Activated CD4-positive, alpha-beta T cell treated with anti-CD3 and anti-CD28 coated beads, Interleukin-2, amount 10 ng/mL, durations not matched to agents 7 days and 5 days (primary cell): ENCODE measurements at places on chromosomes 3 and 15. TPM values are rescaled to one million over a fixed set of nuclear protein-coding genes. Genes with fewer than 3 reads are reported as not detected.

Gene MEX3B
- 1.2 TPM for total RNA-seq

DNA sequence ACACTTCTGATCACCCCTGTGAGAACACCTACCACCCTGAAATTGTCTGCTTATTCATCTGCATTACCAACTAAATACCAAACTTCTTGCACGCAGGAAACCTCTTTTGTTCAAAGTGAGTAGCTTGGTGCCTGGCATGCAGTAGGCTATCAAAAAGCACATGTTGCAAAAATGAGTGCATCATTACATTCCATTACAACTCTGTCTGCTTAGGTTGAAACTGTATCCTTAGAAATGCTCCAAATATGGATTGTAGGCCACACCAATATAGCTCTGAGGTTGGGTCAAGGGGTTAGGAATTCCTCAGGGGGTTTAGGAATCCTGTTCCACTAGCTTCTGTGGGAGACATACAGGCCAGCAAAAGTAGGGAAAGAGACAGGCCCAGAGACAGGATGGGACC is 107.2 kb downstream of the THRB start:
- H3K36me3 ChIP-seq: no peaks in the 10 kb centered on the region
- no peak for DNase-seq
- H3K27ac ChIP-seq: no peak overlapping the region
- H3K4me3 ChIP-seq: no peak overlapping the region

GRCh38 chr3:105826778-105827634 is 41.8 kb downstream of the CBLB start:
- H3K4me1 ChIP-seq: peaks cover 75% of the 10 kb centered on the region
- H3K27me3 ChIP-seq: no peaks in the 10 kb centered on the region
- peaks cover 76% of the 10 kb centered on the region for H3K36me3 ChIP-seq
- DNase-seq: no peak

Gene TMEM202
- total RNA-seq: not detected

Gene ARHGEF26
- total RNA-seq: 0.06 TPM

GRCh38 chr3:133573054-133573628 is 345 bp upstream of the CDV3 start:
- peak overlapping the region; percentile 99 for H3K27ac ChIP-seq
- peaks cover 51% of the 10 kb centered on the region for H3K4me1 ChIP-seq
- no peaks in the 10 kb centered on the region for H3K27me3 ChIP-seq
- H3K36me3 ChIP-seq: peaks cover 34% of the 10 kb centered on the region
- DNase-seq: peak; percentile 100

Gene SMAD6
- 0.40 TPM for total RNA-seq

Gene MITF
- not detected for total RNA-seq

DNA sequence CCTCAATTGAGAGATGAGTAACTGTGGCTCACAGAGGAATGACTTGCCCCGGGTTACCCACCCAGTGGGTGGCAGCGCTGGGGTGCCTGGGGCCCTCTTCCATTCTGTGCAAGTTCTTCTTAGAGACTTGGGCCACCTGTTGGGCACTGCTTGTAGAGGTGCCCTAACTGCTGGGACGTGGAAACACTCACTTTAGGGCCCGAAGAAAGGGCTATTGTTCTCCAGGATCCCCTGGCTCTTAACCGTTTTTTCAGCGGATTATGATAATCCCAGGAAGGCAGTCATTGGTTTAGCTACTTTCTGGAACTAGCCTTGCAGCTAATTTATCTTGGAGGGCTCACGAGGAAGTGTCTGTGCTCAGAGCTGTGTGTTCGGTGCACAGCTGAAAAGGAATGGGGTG is 66.0 kb upstream of the GCNT3 start:
- H3K4me1 ChIP-seq: peaks cover 14% of the 10 kb centered on the region
- H3K4me3 ChIP-seq: no peak overlapping the region
- peaks cover 3% of the 10 kb centered on the region for H3K27me3 ChIP-seq
- no peak overlapping the region for H3K27ac ChIP-seq

Gene CCDC39
- not detected for total RNA-seq

Gene ADAMTSL3
- total RNA-seq: not detected

Gene NXPE3
- 29.5 TPM for total RNA-seq

Gene GPR149
- not detected for total RNA-seq

Gene EPHB1
- total RNA-seq: 1.8 TPM

Gene SNTN
- total RNA-seq: not detected

- no peak overlapping the region for H3K4me3 ChIP-seq
- peaks cover 2% of the 10 kb centered on the region for H3K27me3 ChIP-seq
- H3K27ac ChIP-seq: no peak overlapping the region
- no peak for DNase-seq
- H3K4me1 ChIP-seq: no peaks in the 10 kb centered on the region
- H3K36me3 ChIP-seq: no peaks in the 10 kb centered on the region
Measured at GRCh38 chr15:73344056-73344455, 24.7 kb downstream of the HCN4 start.

Gene NAALADL2
- not detected for total RNA-seq

GRCh38 chr3:157107037-157107436 is 52.9 kb downstream of the CCNL1 start:
- no peak overlapping the region for H3K4me3 ChIP-seq
- H3K27me3 ChIP-seq: no peaks in the 10 kb centered on the region
- peaks cover 3% of the 10 kb centered on the region for H3K36me3 ChIP-seq
- no peak for DNase-seq

DNA sequence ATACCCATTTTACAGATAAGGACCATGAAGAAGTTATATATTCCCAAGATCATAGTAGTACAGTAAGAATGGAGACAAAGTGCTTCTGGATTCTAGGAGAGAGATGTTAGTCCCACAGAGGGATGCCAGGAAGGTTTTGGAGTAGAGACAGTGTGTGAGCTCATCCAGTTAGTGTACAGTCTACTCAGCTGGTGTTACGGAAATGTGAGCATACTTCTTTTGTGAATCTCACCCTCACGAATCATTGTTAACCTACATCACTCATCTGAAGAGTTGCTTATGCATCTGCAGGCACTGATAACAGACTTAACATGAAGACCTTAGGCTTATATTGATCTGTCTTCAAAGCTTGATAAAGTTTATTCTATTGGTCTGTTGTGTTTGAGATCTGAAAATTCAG is 106.6 kb upstream of the PTPRG start:
- no peaks in the 10 kb centered on the region for H3K4me1 ChIP-seq
- no peaks in the 10 kb centered on the region for H3K27me3 ChIP-seq
- no peak for DNase-seq
- no peaks in the 10 kb centered on the region for H3K36me3 ChIP-seq

DNA sequence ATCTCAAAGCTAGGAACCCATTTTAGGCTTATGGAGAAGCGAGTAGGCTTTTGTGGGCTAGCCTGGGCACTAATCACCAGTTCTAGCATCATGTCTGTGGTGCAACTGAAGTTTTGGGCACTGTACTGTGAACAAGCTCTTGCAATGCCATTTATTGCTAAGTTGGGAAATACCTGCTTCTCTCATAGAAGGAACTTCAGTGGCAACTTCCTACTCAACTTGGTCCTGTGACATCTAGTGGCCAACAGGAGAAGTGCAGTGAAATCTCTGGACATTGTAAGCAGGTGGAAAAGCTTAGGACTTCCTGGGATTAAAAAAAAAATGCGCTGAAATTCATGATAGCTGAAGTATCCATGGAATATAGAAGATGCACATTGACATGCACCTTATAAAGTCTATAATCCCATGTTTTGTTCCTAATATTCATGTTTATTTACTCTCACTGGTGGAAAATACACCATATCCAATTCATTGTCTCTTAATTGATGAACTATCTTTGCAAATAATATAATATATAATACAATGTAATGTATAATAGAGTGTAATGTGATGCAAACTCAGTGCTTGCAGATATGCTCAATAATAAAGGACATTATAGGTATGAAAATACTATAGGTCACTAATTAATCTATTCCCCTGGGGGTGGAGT is 6.5 kb upstream of the ALDH1A3 start:
- no peaks in the 10 kb centered on the region for H3K36me3 ChIP-seq
- H3K4me1 ChIP-seq: no peaks in the 10 kb centered on the region
- no peak overlapping the region for H3K4me3 ChIP-seq
- H3K27ac ChIP-seq: no peak overlapping the region
- peaks cover 41% of the 10 kb centered on the region for H3K27me3 ChIP-seq

DNA sequence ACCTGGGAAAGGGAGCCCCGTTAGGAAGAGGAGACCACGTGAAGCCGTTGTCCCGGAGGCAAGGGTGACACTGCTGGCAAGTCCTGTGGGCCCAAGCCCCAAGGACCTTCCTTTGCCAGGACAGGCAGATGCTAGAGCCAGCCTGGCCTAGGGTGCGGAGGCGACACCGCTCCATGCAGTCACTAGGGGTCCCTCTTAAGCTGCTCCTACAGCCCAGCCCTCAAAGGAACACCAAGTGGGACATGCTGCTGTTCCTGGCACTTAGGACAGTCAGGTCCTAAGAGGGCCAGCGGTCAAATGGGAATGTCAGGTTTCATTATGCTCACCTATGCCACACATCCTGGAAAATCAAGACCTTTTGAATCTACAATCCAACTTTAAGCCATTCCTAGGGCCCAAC is 59.7 kb downstream of the RPN1 start:
- no peaks in the 10 kb centered on the region for H3K36me3 ChIP-seq
- no peak overlapping the region for H3K27ac ChIP-seq
- H3K27me3 ChIP-seq: no peaks in the 10 kb centered on the region
- H3K4me1 ChIP-seq: peaks cover 26% of the 10 kb centered on the region
- no peak overlapping the region for H3K4me3 ChIP-seq
- DNase-seq: no peak

- no peak overlapping the region for H3K27ac ChIP-seq
- DNase-seq: no peak
- H3K36me3 ChIP-seq: no peaks in the 10 kb centered on the region
- H3K27me3 ChIP-seq: no peaks in the 10 kb centered on the region
- no peak overlapping the region for H3K4me3 ChIP-seq
- H3K4me1 ChIP-seq: peaks cover 3% of the 10 kb centered on the region
Measured at GRCh38 chr15:56052395-56053045, 59.1 kb upstream of the NEDD4 start.

GRCh38 chr3:194756460-194756779 is 70.7 kb downstream of the FAM43A start:
- DNase-seq: no peak
- H3K27ac ChIP-seq: no peak overlapping the region
- H3K4me3 ChIP-seq: no peak overlapping the region
- H3K27me3 ChIP-seq: no peaks in the 10 kb centered on the region

Gene IL5RA
- total RNA-seq: not detected

GRCh38 chr15:47484059-47484458 is 233.2 kb upstream of the SEMA6D start:
- no peaks in the 10 kb centered on the region for H3K36me3 ChIP-seq
- H3K4me3 ChIP-seq: no peak overlapping the region
- H3K27ac ChIP-seq: no peak overlapping the region
- H3K27me3 ChIP-seq: no peaks in the 10 kb centered on the region
- no peaks in the 10 kb centered on the region for H3K4me1 ChIP-seq

DNA sequence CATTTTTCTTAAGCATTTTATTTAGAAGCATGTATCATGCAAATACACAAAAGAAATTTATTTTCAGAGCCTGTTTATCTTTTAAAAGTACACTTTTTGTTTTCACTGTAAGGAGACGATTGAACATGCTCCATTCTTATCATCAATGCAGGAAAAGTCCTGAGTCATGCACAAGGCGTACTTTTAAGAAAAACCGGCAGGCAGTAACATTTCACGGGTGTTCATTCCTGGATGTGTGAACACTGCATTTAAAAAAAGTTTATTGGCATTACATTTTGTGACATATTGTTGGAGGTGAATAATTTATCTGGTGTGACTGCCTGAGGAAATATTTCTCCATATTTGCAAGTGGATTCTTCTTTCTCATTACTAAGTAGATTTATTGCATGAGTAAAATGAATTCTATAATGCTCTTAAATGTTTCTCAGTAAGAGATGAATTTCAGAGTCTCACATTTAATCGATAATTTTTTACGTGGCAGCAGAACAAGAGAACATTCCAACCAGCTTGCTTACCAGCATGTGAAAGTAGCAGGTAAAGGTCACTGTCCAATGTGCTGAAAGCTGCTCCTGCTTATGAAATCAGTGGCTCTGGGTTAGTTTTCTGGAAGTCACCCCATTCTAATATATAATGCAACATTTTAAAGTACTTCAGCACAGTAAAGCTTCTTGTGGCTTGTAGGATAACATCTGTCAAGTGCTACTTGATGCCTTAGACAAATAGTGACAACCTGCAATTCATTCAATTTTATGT is 87.0 kb downstream of the SV2B start:
- H3K27ac ChIP-seq: no peak overlapping the region
- no peaks in the 10 kb centered on the region for H3K4me1 ChIP-seq
- H3K4me3 ChIP-seq: no peak overlapping the region
- peaks cover 29% of the 10 kb centered on the region for H3K27me3 ChIP-seq

DNA sequence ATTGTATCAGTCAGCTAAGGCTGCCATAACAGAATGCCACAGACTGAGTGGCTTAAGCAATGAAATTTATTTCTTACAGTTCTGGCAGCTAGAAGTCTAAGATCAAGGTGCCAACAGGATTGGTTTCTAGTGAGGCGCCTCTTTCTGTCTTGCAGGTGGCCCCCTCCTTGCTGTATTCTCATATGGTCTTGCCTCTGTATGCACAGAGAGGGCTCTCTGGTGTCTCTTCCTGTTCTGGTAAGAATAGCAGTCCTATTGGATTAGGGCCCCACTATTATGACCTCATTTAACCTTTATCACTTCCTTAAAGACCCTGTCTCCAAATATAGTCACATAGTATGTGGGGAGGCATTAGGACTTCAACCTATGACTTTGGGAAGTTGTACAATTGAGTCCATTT is 253.9 kb downstream of the EDEM1 start:
- H3K4me3 ChIP-seq: no peak overlapping the region
- no peak overlapping the region for H3K27ac ChIP-seq
- DNase-seq: no peak
- no peaks in the 10 kb centered on the region for H3K36me3 ChIP-seq
- peaks cover 4% of the 10 kb centered on the region for H3K27me3 ChIP-seq

Gene REC114
- not detected for total RNA-seq

DNA sequence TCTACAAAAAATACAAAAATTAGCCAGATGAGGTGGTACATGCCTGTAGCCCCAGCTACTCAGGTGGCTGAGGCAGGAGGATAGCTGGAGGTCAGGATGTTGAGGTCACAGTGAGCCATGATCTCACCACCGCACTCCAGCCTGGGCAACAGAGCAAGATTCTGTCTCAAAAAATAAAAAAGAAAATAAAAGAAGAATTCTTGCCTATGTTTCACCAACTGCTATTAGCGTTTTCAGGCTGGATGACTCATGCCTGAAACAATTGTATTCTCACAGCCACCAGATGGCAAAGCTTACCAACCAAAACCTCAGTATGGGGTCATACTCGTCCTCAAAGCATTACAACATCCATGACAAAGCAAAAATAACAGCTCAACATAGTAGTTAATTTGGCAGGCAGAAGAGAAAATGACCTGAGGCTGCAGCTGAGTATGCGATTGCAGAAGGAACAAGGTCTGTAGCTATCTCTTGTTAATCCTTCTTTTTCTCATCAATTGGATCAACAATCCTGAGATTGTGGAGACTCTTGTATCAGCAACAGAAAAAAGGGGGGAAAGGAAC is 52.2 kb downstream of the TP53BP1 start:
- peak overlapping the region; percentile 73 for H3K27ac ChIP-seq
- DNase-seq: peak; percentile 54
- peaks cover 3% of the 10 kb centered on the region for H3K36me3 ChIP-seq
- H3K27me3 ChIP-seq: no peaks in the 10 kb centered on the region

- no peaks in the 10 kb centered on the region for H3K4me1 ChIP-seq
- no peaks in the 10 kb centered on the region for H3K36me3 ChIP-seq
- H3K27me3 ChIP-seq: no peaks in the 10 kb centered on the region
Measured at GRCh38 chr15:69288531-69289341, 10.0 kb upstream of the PAQR5 start.
